Lung microvascular endothelial cell (primary cell): ENCODE measurements at places on chromosomes 7 and 10.
A peak's percentile ranks its signal among the peaks of the same experiment; 100 is the strongest.

GRCh38 chr10:670038-670437 lies 19.4 kb downstream of the DIP2C start:
- DNase-seq = no peak

DNA sequence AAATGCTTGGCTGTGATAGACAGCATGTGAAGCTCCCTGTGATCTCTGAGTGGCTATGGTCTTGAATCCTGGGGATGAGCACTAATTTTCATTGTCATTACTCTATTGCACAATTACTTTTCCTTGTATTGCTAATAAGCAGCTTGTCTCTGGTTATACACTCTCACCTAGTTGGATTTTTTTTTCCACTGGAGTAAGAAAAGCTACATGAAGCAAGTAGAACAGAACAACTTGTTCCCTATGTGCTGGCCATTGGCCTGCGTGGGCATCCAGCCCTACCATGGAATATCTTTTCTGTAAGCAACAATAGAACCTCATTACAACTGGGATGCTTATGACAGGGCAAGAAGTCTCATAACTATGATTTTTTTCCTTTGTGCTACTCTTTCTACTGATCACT lies 807.4 kb downstream of the TNS3 start:
- no peak for DNase-seq

- DNase-seq = no peak
These were observed 380.0 kb downstream of the REEP3 start for GRCh38 chr10:63901228-63901627.

GRCh38 chr7:106080300-106080987 lies 31.7 kb downstream of the SYPL1 start:
- no peak for DNase-seq

- DNase-seq = no peak
These were observed 24.2 kb upstream of the AQP1 start for GRCh38 chr7:30887464-30887872.

DNA sequence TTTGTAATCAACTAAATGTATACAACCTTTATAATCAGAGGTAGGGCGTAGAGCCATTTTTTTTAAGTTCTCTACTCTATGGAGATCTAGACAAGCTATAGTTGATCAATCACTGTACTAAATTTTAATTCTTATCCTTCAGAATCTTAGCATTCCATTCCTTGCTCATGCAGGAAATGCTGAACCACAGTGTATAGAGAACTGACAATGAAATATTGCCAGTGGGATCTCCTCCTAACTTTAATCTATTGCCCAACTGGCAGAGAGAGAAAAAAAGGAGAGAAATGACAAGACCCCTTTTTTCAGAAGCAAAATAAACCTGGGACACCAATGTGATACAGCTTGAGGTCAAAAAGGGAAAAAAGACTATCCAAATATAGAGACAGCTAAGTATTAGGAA lies 26.4 kb upstream of the PPP3CB start:
- no peak for DNase-seq

DNA sequence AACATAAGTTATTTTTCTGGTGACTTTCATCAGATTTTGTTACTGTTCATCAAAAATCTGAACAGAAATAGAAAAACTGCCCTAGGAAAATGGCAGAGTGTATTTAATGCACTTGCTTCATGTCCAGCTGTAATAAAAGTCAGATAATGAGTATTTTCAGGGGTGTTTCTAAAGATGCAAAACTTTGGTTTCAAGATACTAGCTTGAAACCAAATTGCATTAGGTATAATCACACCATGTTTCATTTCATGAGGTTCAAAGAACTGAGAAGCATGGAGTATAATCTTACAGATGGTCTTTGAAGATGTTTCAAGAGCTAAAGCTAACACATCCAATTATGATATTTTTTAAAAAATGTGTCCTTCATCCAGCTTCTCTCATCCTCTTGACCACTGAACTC lies 128.9 kb downstream of the NRCAM start:
- DNase-seq = no peak

- DNase-seq = peak; percentile 7
These were observed 494.0 kb upstream of the POT1 start for GRCh38 chr7:125423458-125424155.

- DNase-seq = no peak
These were observed 88.0 kb downstream of the MDFIC start for GRCh38 chr7:115009736-115010440.

DNA sequence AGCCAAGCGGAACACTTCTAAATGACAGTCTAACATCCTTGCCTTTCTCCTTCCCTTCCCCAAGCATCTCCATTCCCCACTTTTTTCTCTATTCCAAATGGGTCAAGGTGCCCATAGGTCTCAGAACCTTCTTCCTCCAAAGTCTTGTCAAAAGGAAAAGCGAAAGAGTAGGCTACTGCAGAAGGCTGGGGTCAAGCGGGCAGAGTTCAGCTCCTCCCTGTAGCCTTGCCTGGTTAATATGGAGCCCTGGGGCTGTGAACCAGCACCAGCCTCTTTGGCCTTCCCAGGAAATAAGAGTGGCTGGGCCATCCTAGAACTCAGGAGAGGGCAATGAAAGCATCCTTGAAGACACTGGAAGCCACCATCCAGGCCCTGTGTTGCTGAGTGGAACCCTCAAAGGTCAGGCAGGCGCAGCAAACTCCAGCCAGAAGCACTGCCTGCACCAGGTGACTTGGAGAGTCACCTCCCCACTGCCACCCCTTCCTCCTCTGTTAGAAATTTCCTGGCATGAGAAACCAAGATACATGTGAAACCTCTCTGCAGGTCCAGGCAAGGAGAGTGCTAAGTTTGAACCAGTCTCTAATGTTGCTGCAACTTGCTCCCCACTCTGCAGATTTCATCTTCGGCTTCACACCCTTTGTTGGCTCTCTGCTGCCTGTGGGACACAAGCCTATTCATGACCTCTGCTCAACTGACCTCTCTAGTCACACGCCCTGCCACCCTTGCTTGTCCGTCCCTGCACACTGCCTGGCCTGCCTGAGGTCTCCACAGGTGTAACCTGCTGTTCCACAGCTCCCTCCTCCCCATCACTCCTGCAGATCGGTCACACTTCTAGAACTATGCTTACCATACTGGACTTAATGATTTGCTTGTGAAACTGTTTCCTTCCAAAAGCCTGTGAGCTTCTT lies 74.9 kb downstream of the SH3PXD2A start:
- no peak for DNase-seq

- DNase-seq = no peak
These were observed 41.3 kb downstream of the SLC16A12 start for GRCh38 chr10:89494068-89494467.

DNA sequence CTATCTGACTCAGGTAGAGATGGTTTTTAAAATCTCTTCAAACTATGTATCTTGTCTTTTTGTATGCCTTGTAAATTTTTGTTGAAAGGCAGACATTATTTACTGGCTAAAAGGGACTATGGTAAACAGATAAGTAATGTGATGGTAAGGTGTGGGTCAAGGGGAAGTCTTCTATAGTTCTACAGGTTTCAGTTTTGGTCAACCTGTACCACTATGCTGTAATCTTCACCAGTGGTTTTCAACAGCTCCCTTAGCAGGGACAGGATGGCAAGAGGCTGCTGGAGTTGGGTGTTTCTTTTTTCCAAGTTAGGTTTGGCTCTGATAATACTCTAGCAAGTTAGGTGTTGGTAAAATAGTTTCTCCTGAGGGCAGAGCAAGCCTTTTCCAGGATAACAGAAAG lies 32.7 kb upstream of the FZD8 start:
- no peak for DNase-seq
